T-helper 2 cell treated with Interferon-gamma antibody and Interleukin-4, amounts not matched to agents 5 μg/mL and 100 μg/mL, for 36 hours (primary cell): ENCODE measurements at places on chromosomes 5 and 9.

- DNase-seq: no peak
These were observed 7.5 kb downstream of the TNFAIP8 start for GRCh38 chr5:119363271-119363670.

DNA sequence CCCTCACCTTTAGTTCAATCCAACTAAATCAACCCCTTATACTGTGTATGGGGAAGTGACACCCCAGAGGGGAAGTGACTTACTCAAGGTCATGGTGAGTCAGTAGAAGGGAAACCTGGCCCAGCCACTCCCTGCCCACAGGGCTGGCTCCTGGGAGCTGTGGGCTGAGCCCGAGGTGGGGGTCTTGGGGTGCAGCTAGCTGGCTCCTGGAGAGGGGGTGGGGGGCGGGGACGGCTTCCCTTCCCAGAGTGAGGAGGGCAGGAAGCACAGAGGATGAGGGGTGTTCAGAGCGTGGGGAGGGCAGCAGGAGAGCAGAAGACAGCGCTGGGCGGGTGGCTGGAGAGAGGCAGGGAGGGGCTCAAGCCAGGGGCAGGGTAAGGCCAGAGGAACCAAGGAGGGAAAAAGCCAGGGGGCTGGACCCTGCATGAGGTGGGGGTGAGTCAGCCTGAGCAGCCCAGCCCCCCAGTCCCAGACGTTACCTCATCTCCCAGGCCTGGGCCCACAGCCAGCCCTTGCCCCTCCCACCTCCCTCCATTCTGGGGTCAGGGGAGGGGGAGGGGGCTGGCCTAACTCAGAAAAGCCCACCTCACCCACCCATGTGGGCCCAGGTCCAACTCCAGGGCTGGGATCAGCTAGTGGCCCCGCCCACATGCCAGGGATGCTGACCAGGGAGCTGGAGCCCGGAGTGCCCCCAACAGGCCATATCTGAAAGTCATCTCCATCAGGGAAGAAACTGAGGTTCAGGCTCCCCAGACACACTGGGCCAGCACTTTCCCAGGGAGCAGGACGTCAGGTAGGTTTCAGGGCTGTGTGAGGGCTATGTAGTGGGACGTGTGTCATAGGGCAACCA lies 2.8 kb downstream of the PDLIM7 start:
- peak; percentile 35 for DNase-seq

DNA sequence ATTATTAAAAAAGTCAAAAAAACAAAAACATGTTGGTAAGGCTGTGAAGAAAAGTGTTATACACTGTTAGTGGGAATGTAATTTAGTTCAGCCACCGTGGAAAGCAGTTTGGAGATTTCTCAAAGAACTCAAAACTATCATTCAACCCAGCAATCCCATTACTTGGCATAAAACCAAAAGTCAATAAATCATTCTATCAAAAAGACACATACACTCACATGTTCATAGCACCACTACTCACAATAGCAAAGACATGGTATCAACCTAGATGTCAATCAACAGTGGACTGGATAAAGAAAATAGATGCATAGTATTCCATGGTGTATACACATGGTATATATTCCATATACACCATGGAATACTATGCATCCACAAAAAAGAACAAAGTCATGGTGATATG lies 148.3 kb upstream of the ACOT12 start:
- no peak for DNase-seq

- no peak for DNase-seq
These were observed 25.8 kb upstream of the CAMK4 start for GRCh38 chr5:111198281-111198966.

DNA sequence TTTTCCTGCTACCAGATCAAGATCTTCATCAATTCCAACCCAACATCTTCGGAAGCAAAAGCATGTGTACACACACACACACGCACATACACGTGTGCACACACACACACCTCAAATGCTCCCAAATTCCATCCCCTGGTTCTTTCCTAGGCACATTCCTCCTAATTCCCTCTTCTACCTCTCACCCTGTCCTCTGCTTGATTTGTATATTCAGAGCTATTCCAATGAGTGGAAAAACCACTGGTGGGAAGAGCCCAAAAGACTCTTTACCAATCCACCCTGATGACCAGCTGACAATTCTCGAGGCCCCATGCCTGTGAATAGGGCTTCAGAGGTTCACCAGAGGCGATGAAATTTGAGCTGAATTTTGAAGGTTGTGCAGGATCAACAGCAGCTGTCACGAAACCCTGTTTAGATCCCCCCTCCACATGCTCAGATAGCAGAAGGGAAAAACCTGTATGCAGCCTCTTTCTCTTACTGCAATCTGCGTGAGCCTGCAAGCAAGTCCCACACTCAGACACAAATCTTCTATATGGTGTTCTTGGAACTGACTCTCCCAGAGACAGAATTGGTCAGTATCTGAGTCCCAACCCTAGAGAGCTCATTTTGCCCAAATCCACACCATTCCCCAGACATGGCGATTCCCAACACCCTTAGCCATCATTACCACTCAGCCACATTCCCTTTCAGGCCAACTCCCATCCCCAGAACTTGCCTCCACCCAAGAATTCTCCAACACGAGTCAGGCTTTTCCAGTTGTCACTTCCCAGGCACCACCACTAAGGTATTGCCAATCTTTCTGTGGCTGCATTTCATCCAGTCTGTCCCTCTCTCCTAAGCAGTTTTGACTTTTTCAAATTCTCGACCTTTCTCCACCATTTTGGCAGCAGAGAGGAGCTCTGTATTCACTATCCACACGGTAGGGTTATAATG lies 4.3 kb upstream of the TRIO start:
- DNase-seq: no peak

- DNase-seq: no peak
These were observed 30.8 kb downstream of the OR1J1 start for GRCh38 chr9:122446819-122447484.

- no peak for DNase-seq
These were observed 130.3 kb downstream of the FSTL4 start for GRCh38 chr5:133482028-133482427.

DNA sequence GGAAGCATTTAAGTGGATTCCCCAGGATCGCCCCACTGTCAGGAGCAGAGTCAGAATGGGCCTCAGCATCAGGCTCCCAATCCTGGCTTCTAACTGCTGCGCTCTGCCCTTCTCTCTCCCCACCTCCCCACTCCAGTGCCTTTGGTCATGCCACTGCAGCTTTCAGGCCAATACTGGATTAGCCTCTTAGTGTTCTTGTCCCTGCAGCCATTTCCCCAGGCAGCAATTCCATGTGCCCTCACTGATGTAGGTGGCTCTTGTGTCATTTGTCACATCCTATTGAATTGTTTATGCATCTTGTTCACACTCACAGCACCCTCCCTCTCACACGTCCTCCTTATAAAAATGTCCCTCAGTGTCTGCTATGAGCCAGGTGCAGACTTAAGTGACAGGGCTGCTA lies 544.2 kb upstream of the DAP start:
- DNase-seq: no peak

DNA sequence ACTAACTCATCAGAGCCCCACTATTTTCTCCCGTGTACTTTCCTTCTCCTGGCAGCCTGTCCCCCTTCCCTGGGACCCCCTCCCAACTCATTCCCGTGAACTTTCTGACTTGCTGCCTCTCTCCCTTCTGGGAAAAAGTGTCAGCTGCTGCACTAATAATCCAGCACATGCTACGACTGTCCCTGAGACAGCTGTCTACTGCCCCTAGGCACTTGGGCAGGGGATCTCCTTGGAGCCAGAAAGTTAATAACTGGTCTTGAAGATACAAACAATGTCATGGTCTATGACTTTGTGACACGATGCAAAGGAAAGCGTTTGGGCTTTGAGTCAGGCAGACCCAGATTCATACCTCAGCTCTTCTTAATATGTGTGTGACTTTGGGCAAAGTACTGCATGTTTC lies 10.1 kb upstream of the RNF183 start:
- DNase-seq: no peak

DNA sequence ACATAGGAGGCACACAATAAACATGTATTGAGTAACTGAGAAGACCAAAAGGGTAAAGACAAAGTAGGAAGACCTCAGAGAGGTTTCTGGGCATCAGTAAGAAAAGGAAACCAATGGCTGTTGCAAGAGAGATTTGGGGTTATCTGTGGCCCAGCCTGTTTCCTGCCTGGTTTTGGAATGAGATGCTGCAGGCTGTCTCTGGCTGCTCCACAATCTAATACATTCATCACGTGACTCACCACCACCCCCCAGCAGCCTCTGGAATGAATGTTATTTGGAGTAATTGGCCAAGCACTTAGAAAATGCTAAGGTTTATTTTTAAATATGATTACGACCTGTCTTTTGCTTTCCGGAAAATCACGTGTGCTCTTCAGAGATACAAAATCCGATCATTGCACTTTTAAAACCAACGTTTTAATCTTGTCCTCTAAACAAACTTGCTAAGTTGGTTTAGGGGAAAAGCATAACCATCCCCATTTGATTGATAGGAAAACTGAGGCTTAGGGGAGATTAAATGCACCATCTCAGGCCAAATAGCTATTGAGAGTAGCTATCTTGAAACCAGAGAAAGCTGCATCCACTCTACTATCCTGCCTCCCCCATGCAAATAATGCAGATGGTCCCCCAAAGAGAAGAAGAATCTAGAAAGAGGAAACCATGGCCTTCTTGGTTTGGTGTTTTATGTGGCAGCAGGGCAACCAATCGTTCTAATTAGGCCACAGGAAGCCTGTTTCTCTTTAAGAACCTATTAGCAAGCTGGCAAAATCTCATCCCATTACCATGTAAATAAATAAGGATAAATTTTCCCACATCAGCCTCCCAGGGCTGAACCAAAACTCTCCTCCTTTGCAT lies 151.8 kb upstream of the ADRA1B start:
- DNase-seq: peak; percentile 17

- DNase-seq: no peak
These were observed 263.9 kb downstream of the SAXO1 start for GRCh38 chr9:18768951-18769622.
